Hematopoietic multipotent progenitor cell treated with erythropoietin and hydrocortisone succinate and interleukin-3 and kit ligand, for 17 days (in vitro differentiated cells): ENCODE measurements at places on chromosomes 2 and 18.

- no peak for DNase-seq
Measured at GRCh38 chr18:78731398-78732032, 248.1 kb upstream of the SALL3 start.

GRCh38 chr2:40199771-40200170 is 252.1 kb downstream of the SLC8A1 start:
- DNase-seq: no peak

- DNase-seq: no peak
Measured at GRCh38 chr2:172516299-172516698, 39.6 kb upstream of the PDK1 start.

DNA sequence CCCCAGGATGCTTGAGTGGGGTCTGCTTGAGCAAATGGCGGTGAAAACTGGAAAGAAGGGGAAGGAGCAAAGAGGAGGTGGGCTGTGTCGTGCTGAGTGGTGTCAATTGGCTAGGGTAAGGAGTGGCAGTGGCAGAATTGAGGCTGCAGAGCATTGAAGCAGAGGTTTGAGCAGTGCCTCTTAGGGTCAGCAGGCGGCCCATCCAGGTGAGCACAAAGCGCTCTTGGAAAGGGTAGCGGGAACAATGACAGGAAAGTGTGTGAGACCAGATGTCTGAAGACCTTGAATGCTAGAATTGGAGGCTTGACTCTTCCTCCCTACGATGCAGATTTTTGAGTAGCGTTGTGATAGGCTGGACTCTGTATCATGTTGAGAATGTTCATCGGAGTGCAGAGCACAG is 39.3 kb upstream of the IL1R1 start:
- DNase-seq: no peak

DNA sequence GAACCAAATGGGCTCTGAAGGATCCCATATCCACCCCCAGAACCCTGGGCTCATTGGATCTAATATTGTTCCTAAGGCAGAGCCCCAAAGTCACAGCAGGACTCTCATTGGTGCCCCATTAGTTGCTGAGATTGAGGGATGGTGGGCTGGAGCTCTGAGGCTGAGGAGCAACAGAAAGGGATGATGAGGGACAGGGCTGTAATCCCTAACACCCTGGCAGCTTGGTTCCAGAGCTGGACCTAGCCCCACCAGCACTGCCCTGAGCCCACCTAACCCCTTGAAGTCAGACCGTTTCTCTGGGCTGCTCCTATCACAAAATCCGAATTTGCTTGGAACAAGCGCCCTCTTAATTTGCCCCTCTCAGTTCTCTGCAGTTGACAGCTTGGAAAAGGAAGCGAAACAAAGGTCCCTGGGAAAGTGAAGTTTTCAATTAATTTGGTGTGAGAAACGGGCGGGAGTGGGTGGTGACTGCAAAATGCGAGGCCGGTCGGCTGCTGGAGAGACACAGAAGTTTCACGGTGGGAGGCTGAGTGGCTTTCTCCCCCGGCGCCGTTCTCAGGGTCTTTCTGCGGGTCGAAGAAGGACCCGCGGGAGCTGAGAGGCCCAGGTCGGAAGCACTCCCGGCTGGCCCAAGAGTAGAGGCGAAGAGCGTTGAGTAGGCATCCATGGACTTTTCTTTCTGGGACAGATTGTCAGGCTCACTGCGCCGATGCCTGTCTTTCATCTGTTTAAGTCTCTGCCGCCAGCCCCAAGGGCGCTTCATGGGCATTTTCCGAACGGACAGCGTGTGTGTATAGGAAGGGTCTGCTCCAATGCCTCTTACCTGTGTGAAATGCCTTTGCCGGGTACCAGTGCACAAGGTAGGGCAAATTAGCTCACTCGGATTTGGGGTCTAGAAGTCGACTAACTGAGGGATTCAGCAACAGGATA is 927 bp upstream of the HOXD13 start:
- DNase-seq: no peak

DNA sequence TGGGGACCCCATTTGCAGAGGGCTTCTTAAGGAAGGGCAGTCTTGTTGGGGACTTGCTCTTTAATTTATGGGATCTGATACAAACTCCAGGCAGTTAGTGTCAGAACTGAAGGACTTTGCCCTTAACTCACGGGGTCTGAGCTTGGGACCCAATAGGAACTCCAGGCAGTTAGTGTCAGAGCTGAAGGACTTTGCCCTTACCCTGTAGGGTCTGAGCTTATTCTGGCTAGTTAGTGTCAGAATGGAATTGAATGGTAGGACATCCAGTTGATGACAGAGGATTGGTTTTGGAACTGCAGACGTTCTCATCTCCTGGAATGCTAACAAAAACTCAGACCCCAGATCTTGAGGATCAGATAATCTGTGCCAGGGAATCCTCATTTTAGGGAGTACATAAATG is 256.9 kb upstream of the COPS8 start:
- no peak for DNase-seq

DNA sequence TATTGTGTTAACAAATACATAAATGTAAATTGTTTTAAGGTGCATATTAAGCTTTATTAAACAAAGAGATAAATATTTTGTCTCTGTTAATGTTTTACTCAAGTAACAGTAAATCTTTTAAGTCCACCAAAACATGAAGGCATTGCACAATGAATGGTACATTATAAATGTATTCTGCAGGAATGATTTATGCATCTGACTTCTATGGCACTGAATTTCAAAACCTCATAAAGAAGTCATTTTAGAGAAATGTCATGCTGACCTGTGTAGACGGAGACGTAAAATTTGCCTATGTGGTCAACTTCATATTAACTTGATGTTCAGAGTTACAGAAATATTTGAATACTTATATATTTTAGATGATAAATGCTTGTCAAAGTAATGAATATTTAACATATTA is 194.7 kb downstream of the BABAM2 start:
- no peak for DNase-seq
